ENCODE measurements at places on chromosomes 13 and 19.

DNA sequence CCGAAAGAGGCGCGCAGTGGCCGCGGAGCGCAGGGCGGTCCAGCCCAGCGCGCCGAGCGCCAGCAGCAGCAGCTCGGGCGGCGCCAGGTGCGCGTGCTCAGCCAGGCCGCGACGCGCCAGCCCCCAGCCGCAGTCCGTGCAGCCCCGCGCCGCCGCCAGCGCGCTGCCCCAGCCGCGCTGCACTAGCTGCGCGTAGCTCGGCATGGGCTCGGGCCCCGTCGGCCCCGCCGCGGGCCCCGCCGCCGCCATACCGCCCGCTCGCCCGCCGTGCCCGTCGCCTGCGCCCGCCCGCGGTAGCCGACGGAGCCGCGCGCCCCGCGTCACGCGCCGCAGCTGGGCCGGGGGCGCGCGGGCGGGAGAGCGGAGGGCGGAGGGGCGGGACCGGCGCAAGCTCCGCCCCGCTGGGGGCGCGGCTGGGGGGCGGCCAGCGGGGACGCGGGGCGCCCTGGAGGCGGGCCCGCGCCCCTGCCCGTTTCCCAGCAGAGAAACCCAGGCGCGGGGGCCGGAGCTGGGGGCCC lies at the start of gene CERS1:
TSS of gene CERS1 (minus strand) at position 335 of the 518 bp plus-strand sequence. CDS start at position 249, 86 bp downstream.
- no peak for DNase-seq

- DNase-seq = no peak
These were observed 27.7 kb downstream of the ZNF461 start for GRCh38 chr19:36638862-36639510.

DNA sequence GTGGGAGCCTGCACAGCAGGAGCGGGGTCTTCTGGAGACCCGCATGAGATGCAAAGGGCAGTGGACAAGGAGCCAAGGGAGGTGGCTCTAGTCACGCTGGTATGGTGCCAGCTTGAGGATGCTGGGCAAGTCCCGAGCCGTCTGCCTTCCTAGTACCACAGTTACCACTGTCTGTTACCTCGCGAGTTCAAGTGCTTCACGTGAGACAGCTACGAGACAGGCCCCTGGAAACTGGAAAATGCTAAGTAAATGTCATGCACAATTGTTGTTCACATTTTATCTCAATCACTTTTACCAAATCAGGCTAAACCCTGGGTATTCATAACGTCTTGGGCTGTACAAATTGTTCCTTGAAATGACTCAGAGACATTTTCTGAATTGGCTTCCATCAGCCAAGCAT lies 155.7 kb downstream of the TNFRSF19 start:
- no peak for DNase-seq

GRCh38 chr19:10768936-10769335 lies 51.1 kb downstream of the DNM2 start:
- DNase-seq = no peak

DNA sequence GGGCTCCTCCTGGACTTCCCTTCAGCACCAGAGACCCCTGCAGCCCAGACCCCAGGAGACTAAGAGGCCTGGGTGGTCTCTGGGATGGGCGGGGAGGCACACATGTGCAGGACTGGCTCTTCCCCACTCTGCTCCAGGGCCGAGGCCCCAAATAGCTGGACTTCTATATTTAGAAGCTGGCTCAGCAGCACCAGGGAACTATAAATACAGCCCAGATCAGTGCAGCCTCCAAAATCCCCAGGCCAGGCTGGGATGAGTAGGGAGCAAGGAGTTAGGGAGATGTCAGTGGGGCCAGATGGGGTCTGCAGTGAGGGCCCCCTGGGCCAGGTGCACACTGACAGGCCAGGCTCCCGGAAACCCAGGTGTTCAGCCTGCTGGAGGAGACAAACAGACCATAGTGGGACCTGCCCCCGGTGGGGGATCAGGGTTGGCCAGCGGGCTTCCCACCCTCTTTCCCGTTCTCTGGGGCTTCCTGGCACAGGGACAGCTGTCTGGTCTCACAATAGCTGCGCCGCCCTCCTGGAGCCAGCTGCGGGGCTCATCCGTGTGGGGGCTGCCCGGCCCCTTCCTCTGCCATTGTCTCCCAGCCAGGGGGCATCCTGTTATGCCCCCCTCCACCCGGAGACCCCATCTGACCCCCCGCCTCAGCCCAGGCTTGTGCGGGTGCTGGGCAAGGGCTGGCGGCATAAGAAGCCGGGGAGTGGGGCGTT lies 5.5 kb upstream of the ADGRE5 start:
- DNase-seq = peak; percentile 24

DNA sequence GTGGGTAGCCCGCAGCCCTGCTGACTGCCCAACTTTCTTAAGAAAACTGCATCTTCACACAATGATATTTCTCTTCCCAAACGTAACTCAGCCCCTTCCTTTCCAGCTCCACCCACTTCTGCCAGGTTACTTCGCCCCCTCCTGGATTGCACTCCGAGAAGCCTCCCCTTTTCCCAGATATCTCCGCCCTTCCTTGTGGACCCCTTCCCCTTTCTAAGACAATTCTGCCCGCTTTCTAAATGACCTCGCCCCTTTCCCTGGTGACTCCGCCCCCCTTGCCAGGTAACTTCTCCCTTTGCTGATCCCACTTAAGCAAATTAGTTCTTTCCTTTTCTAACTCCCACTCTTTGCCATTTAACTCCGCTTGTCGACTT lies 2.6 kb downstream of the VSIG10L start:
- DNase-seq = no peak

DNA sequence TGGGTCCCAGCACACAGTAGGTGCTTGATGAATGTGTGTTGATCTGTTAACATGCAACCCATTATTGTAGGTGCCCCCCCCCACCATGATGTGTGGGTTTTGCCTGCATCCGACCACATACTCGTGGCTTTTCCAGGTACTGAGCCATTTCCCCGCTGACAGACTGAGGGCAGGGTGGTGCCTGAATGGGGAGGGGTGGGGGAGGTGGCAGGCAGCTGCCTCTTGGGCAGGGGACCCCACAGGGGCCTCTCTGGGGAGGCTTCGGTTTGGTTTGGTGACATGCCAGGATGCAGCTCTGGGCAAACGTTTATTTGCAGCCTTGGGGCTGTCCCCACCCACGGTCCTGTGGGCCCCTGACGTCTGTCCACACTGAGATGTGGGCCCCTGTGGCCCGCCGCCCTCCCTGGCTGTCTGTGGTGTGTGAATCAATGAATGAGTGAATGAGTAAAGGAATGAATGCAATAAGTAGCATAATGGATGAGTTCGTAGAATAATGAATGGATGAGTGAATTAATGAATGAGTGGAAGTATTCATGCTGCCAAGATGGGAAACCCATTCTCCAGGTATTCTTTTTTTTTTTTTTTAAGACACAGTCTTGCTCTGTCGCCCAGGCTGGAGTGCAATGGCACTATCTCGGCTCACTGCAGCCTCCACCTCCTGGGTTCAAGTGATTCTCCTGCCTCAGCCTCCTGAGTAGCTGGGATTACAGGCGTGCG lies 9.0 kb upstream of the JUND start:
- no peak for DNase-seq

DNA sequence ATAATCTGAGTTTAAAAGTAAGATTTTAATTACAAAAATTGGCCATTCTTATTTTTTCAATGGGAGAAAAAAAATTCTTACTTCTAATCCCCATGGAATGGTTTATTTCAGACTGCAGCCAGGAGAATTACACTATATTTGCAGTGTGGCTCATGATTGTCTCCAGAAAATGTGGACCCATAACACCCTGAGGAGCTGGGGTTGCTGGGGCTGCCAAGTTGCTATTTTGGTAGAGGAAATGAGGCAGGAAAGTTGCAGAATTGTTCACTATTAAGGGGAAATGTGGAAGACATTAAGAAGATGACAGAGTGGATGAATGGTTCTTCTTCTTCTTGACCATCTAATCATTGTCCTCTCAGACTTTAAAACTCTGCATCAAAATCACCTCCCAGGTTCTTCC lies 4.6 kb upstream of the SCEL start:
- no peak for DNase-seq

- DNase-seq = no peak
These were observed 13.4 kb downstream of the RASL11A start for GRCh38 chr13:27283906-27284493.

GRCh38 chr13:28849441-28849840 lies 29.3 kb downstream of the MTUS2 start:
- DNase-seq = no peak

DNA sequence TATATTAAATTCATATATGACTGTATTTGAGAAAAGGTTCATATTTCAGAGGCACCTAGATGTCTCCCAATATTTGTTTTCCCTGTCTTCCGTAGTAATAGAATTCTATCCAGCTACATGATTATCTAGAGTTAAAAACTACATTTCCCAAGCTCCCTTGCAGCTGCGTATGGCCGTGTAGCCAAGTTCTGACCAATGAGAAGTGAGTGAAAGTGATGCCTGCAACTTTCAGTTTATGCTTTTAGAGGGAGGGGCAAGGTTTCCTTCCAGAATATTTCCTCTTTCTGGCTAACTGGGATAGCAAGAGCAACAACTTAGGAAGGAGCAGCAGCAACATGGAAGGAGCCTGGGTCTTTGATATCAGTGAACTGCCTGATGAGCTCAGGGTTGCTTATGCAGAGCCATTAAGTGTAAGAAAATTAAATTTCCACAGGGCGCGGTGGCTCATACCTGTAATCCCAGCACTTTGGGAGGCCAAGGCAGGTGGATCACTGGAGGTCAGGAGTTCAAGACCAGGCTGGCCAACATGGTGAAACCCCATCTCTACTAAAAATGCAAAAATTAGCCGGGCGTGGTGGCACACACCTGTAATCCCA lies 23.2 kb upstream of the CYP2A13 start:
- peak; percentile 42 for DNase-seq

- no peak for DNase-seq
These were observed 116.4 kb downstream of the TM9SF2 start for GRCh38 chr13:99617474-99618255.

DNA sequence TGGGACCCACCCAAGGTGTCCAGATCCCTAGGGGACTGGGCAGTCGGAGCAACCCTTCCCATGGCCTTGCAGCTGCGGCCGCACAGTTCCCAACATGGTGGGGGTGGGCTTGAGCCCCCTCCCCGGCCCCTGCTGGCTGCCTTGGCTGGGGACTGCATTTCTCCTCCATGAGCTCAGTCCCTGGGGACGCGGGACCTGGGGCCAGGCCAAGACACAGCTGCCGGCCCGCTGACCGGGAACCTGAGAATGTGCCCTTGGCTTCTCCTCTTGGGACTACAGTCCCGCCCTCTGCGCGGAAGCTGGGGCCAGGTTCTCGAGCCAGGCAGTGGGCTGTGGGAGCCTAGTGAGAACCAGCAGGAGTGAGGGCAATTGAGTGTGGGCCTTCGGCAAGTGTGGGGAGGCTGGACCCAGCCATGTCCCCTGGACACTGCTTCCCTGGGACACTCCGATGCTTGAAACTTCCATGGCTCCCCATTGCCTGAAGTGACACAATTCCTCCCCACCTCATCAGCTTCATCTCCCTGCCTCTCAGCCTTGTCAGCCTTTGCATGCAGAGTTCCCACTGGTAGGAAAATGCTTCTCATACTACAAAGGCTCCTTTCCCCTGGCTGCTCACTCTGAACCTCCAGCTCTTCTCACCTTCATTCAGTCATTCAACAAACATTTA lies 13.1 kb upstream of the NOTCH3 start:
- DNase-seq = no peak

GRCh38 chr13:40987606-40988280 lies 31.4 kb downstream of the ELF1 start:
- DNase-seq = no peak

GRCh38 chr13:110551284-110551683 lies 10.2 kb downstream of the RAB20 start:
- DNase-seq = no peak

GRCh38 chr13:48942131-48942530 lies 33.6 kb upstream of the FNDC3A start:
- no peak for DNase-seq

- no peak for DNase-seq
These were observed 141.0 kb downstream of the POSTN start for GRCh38 chr13:37457612-37458011.

DNA sequence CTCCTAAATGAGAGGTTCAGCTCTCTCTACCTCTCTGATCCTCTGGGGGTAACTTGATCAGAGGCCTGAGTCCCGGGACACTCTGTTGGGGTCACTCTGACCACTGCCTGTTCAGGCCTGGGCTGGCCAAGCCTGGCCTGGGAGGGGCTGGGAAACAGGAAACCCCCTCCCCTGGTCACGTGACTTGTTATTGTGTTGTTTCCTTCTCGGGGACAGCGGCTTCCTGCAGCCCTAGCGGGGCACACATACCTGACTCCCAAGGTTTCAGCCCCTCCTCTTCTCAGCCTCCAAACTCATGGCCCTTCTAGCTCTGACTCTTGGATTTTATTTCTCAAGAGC lies at the start of gene USHBP1:
TSS of gene USHBP1 (minus strand) at position 105 of the 339 bp plus-strand sequence. CDS start 446 bp downstream, outside the sequence.
- DNase-seq = no peak

- DNase-seq = no peak
These were observed 70.1 kb downstream of the ZNF208 start for GRCh38 chr19:21940684-21941083.

- no peak for DNase-seq
These were observed 54.5 kb downstream of the RCBTB2 start for GRCh38 chr13:48478391-48478790.

DNA sequence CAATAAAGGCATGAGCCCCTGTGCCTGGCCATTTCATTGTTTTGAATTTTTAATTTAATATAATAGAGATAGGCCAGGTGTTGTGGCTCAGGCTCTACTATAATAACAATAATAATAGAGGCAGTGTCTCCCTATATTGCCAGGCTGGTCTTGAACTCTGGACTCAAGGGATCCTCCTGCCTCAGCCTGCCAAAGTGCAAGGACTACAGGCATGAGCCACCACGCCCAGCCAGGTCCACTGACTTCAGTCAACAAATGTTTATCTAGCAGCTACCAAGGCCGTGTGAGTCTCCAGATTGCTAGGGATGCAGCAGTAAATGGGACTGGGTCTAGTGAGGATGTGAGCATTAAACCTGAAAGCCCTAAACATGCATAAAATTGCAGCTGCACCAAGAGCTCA lies 13.8 kb upstream of the ILF3 start:
- peak; percentile 85 for DNase-seq

GRCh38 chr13:79682164-79682563 lies 201.2 kb downstream of the NDFIP2 start:
- DNase-seq = no peak

GRCh38 chr19:30690935-30691818 lies 319.0 kb downstream of the ZNF536 start:
- DNase-seq = no peak

DNA sequence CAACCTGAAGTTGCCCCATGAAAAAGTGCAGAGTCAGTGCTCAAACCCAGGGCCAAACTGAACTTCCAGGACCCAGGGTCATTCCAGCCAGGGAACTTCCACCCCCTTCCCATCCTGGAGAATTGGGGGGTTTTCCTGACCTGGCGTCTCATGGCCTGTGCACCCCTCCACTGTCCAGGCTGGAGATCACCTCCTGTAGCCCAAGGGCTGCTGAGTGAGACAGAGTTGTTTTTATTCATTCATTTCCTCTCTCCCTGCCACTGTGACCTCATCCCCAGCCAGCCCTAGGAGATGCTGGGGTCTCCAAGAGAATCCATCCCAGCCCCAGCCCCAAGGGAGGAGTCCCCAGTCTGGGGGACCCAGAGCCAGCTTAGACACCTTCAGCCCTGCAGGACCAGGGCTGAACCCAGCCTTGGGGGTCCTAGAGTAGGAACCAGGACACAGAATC lies 4.2 kb downstream of the FCHO1 start:
- DNase-seq = no peak

All from small intestine (tissue), 16 donors.